Stimulated activated CD8-positive, alpha-beta memory T cell treated with anti-CD3 and anti-CD28 coated beads, Interleukin-4, amount 100 ng/mL, for 4 hours (primary cell): ENCODE measurements at places on chromosomes 2 and 18.

GRCh38 chr2:240245706-240246105, 105.2 kb upstream of the OTOS start:
- no peak for DNase-seq

- no peak for DNase-seq
These were observed 14.5 kb downstream of the EPC2 start for GRCh38 chr2:148658807-148659722.

DNA sequence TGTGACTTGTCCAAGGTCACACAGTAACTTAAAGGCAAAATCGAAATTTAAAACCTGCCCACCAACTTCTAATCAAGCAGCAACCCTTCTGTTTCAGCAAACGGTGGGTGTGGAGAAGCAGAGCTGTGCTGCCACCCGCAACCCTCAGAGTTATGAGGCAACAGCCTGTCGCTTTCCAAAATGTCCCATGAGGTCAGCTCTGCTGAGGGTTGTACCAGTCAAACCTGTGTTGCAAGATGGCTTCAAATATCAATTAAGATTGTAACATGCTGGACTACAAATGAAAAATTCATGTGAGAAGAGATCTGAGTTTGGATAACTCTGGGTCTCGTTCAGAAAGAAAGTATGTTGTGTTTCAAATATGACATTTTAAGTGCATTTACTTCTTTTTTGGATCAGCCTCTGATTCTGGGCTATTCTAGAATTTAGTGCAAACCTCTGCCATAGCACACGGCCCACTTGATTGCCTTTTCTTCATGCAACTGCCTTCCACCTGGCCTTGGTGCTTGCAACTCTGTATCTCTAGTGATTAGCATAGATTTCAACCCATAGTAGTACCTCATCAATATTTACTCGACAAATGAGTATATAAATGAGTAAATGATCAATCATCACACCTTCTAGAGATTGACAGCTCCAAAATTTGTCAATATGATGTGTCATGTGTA, 69.3 kb downstream of the TIMM21 start:
- no peak for DNase-seq

DNA sequence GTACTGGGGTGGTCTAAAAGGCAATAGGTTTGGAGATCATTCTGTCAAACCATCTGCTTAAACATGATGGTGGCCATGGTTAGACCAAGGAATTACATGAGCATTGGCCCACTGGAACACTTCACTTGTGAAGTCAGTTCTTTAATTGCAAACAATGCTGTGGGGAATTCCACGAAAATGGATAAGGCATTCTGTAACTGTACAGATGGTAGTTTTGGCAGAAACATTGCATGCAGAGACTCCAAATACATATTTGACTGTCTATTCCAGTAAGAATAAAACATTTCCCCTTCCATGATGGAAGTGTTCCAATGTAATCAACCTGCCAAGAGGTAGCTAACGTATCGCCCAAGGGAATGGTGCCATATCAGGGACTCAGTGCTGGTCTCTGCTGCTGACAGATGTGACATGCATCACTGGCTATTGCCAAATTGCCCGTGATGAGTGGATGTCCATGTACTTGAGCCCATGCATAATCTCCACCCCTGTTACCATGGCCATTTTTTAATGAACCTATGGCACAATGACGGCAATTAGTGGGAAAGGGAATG, 417.9 kb downstream of the CDH7 start:
- no peak for DNase-seq

DNA sequence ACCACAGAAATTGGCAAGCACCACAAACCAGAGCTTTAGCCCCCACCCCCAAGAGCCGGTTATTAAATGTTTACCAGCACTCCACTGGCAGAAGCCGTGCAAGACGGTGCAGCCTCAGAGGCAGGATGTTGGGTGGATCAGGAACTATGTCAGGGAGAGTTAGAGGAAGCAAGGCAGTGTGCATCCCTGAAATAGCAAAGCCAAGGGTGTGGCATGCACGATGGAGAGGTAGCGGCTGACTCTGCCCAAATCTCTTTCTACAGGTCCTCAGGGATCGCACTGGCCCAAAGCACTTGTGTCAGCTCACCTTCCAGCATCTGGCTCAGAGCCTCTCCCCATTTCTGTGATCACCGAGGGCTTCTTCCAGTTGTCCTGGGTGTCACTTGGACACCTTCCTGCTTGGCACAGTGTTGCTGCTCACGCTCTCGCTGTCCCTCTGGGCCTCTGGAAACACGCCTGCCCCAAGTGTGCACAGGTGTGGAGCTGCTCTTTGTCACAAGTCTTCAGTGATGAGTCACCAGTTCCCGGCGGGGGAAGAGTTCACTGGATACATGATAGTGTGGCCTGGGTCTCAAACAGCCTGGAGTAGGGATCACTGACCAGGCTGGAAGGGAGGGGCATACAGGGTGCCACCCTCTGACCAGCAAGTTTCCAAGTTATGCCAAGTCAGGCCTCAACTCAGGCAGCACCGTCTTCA, 17.3 kb upstream of the B3GNT7 start:
- DNase-seq = no peak

DNA sequence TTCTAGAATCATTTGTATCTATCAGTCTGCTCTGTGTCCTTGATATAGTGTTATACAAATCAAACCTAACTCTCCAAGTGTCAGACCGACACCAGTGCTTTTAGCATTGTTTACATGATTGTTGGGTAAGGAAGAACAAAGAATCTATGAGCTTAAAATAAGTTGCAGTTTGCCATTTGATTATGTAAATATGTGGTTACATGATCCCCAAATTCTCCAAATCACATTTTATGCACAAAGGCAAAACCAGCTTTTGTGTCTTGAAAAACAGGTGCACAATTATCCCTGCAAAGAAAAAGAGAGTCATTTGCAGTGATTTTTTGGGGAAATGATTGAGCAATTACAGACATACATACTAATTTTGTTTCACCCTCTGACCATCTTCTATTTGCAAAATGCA, 652.6 kb upstream of the CHAC2 start:
- no peak for DNase-seq

- no peak for DNase-seq
These were observed 20.0 kb upstream of the FBLN7 start for GRCh38 chr2:112118148-112118547.

- DNase-seq = no peak
These were observed 19.2 kb downstream of the MFF start for GRCh38 chr2:227344231-227344630.

GRCh38 chr2:181836583-181836982, 54.9 kb upstream of the ITPRID2 start:
- no peak for DNase-seq

- no peak for DNase-seq
These were observed 159.7 kb upstream of the CDH20 start for GRCh38 chr18:61173554-61173953.

DNA sequence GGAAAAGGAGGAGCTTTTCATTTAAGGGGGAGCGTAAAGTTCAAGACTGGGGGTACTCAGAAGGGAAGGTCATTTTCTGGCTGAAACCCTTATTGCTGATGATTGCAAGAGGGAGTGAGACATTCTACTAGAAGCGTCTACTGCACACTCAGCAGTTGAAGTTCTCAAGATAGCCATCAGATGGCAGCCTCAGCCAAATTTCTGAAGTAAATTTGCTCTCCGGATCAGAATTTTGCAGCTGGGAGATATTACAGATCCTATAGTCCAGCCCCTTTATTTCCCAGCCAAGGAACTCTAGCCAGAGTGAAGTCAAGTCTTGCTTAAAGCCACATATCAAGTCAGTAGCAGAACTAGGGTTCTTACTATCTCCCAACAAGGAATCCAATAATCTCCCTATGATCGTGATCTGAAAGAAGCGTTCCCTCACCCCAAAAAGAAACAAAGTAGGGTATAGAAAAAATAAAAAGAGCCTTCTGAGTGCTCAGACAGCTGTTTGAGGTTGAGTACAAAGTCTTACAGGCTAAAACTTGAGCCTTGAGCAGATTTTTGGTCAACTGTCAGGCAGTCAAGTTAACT, 24.0 kb downstream of the RAX start:
- DNase-seq = no peak

GRCh38 chr2:235143789-235144188, 192.0 kb downstream of the SH3BP4 start:
- no peak for DNase-seq

- no peak for DNase-seq
These were observed 72.0 kb upstream of the NEUROD1 start for GRCh38 chr2:181752301-181752700.
